ENCODE measurements at places on chromosomes 2 and 18.

DNA sequence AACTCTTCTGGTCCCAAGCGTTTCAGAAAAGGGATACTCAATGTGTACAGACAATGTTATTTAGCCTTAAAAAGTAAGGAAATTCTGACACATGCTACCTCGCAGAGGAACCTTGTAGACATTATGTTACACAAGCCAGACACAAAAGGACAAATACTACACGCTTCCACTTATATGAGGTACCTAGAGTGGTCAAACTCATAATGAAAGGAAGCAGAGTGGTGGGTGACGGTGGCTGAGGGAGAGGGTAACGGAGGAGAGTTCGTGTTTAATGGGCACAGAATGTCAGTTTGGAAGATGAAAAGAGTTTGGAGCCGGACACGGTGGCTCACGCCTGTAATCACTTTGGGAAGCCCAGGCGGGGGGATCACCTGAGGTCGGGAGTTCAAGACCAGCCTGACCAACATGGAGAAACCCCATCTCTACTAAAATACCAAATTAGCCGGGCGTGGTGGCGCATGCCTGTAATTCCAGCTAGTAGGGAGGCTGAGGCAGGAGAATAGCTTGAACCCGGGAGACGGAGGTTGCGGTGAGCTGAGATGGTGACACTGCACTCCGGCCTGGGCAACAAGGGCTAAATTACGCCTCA lies 1.4 kb downstream of the MCM6 start:
- no peak for DNase-seq

DNA sequence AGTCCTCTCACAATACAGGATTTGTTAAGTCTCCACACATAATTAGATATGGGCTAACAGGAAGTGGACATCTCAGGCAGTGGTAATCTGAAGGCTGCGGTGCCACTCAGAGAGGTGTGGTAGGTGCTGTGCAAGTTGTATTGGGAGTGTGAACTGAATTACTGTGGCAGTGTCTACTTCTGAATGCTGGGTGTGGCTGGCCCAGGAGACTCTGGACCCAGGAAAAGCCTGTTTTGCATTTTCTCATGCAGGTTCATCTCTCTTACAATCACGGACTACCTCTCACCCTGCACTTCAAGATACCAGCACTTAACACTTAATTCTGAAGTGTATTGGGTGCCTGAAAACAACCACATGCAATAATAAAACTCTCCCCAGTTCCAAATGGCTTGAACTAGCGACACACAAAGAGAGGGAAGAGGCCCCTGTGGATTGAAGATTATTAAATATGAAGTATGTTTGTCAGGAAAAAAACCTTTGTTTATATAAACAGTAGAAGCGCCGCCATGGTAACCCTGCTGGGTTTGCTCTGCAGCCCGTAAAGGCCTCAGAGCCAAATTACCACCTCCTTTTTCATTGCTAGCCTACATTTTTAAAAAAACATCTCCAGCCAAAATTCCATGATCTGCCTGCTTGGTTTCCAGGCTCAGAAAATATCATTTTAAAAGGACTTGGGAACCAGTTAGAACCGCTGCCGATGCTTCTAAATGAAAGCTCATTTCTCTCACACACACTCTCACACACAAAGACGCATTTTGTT lies 77.5 kb downstream of the GFPT1 start:
- no peak for DNase-seq

- DNase-seq: no peak
Observed at GRCh38 chr2:174690026-174690425, 74.2 kb downstream of the CHRNA1 start.

GRCh38 chr2:239143858-239144712 lies 256.7 kb downstream of the HDAC4 start:
- no peak for DNase-seq

DNA sequence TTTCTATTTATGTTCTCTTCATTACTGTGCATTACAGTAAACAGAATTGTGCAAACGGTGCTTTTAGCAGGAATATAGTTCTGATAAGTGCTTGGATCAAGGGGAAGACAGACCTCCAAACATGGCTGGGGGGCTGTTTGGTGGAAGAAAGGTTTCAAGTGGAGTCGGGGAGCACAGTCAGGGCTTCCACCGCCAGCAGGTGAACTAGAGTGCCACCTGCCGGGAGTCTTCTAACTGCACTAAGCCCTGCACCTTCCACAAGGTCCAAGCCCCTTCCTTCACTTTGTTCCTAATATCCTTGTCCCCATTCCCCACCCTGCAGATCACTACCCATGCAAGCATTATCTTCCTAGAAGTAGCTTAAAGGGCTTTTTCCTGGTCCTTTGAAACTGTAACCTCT lies 11.1 kb downstream of the ONECUT2 start:
- no peak for DNase-seq

GRCh38 chr2:17616405-17616804 lies 75.9 kb downstream of the VSNL1 start:
- DNase-seq: no peak

DNA sequence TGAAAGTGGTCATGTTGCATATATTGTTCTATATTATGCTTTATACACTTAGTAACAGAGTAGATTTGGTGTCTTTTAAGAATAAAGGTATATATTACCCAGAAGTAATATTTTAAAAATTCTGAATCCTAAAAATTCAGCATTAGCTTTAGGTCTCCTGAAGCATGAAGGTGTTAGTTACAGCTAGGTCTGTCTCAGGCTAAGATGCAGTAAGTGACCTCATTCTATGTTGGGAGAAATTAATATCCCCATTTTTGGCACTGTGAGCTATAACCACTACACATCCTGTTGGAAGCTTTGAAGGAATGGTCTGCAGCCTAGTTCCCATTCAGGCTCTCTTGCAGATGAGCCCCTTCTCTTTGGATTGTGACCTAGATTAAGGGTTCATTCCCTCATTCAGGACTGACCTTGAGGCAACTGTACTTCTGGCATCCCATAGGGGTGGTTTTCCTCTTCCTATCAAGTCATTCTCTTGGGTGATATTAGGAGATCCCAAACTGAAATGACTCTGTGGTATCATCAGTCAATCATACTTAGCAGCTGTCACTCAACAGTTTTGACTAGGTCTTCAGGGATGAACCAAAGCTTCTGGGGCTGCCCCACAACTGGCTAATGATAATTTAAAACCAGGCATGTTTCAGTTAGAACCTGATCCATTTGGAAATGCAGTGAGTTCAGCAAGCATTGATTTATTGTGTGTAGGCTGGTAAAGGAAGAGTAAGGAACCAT lies 117.7 kb downstream of the GPD2 start:
- DNase-seq: no peak

Data from stimulated activated CD4-positive, alpha-beta T cell treated with anti-CD3 and anti-CD28 coated beads, TNF-alpha, amount 100 ng/mL, for 1 hour (primary cell).